Fibroblast of villous mesenchyme (primary cell): ENCODE measurements at places on chromosomes 11 and 22. TPM values are rescaled to one million over a fixed set of nuclear protein-coding genes. Genes with fewer than 3 reads are reported as not detected.
A peak's percentile ranks its signal among the peaks of the same experiment; 100 is the strongest.

- DNase-seq, result no peak
These were observed 69.8 kb downstream of the ARFGAP2 start for GRCh38 chr11:47106798-47107411.

DNA sequence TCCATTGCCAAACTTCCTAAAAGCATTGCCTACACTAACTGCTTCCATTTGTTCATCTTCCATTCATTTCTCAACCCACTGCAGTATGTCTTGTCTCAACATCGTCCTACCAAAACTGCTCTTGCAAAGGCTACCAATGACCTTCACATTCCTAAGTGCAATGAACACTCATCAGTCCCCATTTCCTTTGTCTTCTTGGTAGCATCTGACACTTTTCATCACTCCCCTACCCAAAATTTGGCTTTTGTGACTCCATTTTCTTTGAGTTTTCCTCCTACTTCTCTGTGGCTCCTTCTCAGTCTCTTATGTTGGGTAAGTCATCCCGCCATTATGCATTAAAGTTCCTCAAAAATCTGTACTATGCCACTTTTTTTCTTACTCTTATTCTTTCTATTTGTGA lies 135.4 kb downstream of the CCDC81 start:
- no peak for DNase-seq

DNA sequence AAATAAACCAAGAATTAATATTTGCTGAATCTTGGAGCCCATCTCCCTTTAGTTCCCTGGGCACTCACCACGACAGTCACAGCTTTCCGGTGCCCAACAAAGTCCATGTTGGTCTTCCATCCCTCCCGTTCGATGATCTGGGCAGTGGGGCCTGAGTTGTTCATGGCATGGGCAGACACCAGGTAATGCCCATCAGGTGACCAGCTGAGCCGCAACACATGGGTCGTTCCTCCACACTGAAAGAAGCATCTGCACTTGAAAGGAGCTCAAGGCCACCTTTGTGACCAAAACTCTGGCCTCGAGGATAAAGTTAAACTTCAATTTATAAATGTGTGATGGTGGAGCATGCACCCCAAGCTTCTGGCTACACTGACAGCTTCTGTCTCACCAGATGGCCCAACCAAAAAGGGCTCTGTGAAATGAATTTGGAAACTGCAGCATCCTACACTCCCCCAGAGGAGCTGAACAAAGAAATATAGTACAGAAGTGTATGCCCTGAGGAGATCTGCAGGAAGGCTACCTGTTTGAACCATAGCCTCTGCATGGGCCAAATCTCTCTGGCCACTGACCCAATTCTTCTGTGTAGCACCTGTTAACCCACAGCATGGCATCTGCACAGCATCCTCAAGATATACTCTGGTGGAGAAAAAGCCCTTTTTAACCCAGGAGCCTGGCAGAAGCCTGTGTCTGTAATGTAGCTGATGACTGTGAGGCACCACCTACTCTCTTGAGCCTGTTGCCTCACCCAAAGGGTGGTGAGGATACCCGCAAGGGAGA lies 37.1 kb downstream of the HIRA start:
- DNase-seq, result no peak

- no peak for DNase-seq
These were observed 74.3 kb upstream of the LRRC4C start for GRCh38 chr11:41533761-41534160.

DNA sequence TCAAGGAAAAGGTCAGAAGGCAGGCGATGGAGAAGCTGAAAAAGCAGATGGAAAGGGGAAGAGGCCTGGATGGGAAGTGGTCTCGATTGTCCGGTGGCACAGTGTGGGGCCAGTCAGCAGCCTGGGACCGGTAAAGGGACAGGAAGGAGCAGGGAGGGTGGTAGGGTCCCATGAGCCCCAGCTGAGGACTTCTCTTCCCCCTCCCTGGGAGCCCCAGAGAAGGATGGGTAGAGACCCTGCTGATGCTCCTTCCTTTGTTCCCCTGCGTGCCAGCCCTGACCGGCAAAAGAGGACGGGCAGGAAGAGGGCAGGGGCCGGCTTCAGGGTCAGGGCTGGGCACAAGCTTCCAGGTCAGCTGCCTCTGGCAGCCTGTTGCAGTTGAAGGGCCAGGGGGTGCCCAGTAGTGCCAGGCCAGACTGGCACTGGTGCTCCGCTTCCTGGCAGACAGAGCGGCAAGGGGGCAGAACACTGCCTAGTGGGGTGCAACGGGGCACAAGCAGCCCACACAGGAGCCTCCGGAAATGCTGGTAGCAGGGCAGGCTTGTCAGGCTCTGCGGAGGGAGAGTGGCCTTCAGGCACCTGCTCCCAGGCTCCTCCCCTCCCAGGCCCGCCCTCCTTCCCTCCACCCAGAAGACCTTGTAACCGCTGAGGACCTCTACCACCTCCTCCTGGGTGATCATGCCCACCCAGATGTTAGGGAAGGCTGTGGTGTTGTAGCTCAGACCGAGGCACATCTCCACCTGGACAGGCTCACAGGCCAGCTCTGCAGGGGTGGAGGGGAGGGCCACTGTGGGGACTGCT lies 739 bp upstream of the C1QTNF5 start:
- DNase-seq, result no peak

DNA sequence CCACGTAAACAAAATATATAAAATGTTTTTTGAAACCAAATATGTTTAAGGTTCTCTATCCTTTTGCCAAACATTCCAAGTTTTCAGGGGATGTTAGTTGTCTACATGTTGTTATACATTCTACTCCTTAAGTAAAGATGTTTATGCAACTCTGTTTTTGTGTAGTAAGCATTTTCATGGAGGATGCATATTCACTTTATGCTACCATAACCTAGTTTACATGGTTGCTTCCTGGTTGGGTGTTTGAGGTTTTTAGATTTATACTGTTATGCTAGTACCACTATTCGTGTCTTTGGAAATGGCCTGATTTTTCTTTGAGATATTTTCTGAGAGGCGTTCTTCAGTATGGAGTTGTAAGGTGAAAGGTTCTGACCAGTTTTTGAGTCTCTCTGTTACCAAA lies 131.1 kb upstream of the SORL1-AS1 start:
- no peak for DNase-seq

DNA sequence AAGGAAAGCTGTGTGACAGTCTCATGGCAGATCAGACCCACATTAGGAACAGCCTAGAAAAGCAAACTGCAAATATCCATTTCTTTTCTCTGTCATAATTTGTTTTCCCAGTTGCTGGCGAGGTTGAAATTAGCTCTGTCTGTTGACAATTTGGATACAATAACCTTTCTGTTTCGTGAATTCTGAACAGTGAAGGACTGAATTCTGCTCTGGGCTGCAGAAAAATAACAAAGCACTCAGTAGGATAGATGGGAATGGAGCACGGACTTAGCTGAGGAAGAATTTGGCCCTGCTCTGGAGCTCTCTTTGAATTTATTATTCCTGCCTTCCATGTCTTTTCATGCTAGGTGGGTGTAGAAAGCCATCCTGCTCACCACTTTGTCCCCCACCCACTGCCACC lies 140.3 kb downstream of the RRAS2 start:
- DNase-seq, result no peak

- DNase-seq, result no peak
These were observed 5.1 kb upstream of the OSBPL5 start for GRCh38 chr11:3170044-3170755.

GRCh38 chr22:31451709-31452571 lies 37.7 kb downstream of the EIF4ENIF1 start:
- DNase-seq, result peak; percentile 54

DNA sequence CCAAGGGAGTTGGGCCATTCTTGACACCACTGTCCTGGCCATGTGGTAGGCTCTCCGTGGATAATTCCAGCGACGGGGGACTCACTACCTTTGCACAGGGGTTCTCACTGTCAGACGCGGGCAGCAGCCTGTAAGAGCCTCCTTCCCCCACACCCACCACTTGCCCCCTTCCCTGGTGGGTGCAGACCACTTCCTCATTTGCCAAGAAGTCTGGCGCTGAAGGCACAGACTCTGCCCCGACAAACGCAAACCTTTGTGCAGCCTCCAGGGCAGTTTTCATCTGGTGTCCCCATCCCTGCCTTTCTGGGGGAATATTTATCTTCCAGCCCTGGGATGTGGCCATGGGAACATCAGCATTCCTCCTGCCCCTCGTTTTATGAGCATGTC lies 422.5 kb downstream of the SHANK2 start:
- no peak for DNase-seq

The SAA2 gene
- total RNA-seq, result 0.43 TPM in 1 of 2 replicates, not detected in the other

The ZNF74 gene
- 10.3 and 10.8 TPM in 2 replicates for total RNA-seq

The ELP4 gene
- 17.4 and 19.0 TPM in 2 replicates for total RNA-seq

The CSNK2A3 gene
- 2.3 and 3.9 TPM in 2 replicates for total RNA-seq

The EWSR1 gene
- total RNA-seq, result 159 and 207 TPM in 2 replicates
